CD4-positive, alpha-beta T cell treated with Interleukin-6 for 4 hours (primary cell): ENCODE measurements at places on chromosomes 7 and 10.

DNA sequence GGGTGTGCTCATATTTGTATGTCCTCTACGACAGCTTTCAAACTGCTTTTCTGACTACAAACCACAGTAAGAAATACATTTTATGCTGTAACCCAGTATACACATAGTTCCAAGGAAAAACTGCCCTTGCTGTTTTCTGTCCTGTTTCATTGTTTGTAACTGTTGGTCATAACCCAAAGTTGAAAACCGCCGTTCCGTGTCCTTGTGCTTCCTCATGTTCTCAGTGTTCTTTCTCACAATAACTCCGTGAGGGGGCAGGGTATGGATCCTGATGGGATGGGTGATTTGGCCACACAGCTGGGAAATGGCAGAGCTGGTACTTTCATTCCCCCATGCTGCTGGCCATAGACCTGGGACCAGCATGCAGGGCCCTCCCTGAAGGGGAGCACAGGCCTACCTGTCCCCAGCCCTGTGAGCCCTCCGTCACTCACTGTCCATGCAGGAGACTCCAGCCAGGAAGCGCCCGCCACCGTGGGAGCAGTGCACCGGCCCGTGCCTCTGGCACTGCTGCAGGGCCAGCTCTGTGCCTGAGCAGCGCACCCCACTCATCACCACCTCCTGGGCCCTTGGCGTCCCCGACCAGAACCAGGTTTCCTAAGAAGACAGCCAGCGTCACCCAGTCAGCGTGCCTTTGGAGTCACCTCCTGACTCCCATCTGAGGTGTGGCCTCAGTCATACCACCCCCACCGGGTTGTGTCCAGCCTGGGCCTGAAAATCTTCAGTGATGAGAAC lies 12.7 kb downstream of the LOXL4 start:
- DNase-seq: no peak

- DNase-seq: no peak
These were observed 75.7 kb upstream of the SFMBT2 start for GRCh38 chr10:7486528-7486927.

DNA sequence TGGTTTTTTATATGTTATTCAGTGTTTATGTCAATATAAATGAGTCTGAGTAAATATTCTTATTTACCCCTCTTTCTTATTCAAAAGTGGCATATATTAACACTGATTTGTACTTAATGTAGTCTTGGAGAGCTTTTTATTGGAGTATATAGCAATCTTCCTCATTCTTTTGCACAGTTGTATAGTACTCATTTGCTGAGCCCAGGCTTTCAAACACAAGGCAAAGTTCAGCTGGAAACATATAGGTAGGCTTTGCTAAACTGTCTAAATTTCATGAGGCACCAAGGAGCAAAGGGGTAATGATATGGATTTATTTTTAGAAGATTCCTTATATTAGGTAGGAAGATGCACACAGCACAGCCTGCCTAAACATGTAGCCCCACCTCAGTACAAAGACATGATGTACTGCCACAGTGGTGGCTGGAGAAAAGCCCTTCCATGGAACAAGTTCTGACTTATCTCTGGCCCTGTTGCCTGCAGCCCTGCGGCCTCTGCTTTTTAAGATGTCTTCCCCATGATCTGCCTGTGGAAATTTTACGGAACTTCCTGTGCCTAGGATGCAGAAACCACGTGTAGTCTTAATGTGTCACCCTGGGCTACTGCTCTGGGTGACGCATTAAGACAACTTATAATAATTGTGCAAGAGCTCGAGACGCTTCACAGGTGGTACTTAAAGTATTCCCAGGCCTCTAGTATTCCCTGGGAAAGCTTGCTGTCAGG lies 9.6 kb upstream of the PDCD4 start:
- DNase-seq: no peak

- no peak for DNase-seq
These were observed 21.4 kb downstream of the SLC25A13 start for GRCh38 chr7:96300502-96300901.

DNA sequence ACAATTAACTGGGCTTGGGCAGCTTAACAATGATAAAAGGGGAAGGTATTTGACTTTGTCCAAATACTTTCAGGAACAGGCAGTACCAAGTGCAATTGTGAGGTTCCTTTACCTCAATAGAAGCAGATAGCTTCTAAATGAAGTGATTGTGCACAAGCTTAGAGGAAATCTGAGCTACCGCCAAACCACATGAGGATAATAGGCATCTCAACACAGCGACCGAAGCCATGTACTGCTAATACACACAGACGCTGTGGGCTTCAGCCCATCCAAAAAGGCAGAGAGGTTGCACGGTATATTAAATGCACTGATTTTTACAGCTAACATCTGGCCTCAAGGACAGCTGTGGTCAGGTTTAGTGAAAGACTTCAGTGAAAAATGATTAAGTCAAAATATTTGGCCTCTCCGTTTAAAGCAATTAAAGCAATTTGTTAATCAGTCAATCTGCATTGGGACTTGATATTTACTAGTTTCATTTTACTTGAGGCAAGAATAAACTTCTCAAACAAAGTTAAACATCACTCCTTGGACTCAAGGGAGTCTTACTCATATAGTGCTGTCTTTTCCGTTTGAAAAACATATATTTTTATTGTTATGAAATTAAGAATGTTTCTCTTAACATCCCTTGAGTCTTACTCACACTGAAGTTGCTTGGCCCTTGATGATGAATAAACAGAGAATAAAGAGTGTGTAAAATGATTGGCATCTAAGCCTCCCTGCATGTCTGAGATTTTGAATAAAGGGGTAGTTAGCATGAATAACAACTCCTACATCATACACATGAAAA lies 306.3 kb downstream of the C7orf25 start:
- DNase-seq: no peak

DNA sequence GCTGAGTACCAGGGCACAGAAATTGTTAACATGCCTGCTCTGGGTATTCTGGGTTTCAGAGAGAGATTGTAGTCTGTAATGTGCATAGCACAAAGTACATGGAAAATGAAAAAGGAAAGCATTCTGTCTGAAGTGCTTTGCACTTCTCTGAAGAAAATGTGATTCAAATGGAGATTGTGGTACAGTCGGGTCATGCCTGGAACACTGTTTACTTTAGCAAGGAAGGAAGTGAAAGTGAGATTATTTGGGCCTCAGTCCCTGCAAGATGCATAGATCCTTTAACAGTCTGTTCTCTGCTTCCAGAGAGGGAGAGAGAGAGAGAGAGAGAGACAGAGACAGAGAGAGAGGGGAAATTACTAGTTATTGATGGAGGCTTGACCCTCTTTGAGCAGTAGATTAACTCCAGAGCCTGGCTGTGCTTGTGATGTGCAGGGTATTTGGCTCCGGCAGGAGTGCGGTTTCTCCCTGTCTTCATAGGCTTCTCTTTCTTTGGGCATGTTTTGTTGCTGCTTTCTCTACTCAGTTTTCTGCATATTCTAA lies 5.4 kb downstream of the VWC2 start:
- DNase-seq: no peak

- DNase-seq: no peak
These were observed 14.1 kb downstream of the CNNM1 start for GRCh38 chr10:99343262-99343661.
